ENCODE measurements at places on chromosomes 2 and 18. TPM values are rescaled to one million over a fixed set of nuclear protein-coding genes. Genes with fewer than 3 reads are reported as not detected.

The CNDP1 gene
- not detected for total RNA-seq

The NFATC1 gene
- 104 TPM for total RNA-seq

The DES gene
- not detected for total RNA-seq

The SLC19A3 gene
- total RNA-seq, result not detected

The TMEFF2 gene
- not detected for total RNA-seq

The CHRNA1 gene
- not detected for total RNA-seq

The PDE11A gene
- total RNA-seq, result 0.12 TPM

The ZBTB7C gene
- total RNA-seq, result not detected

The WDR35 gene
- total RNA-seq, result 6.2 TPM

The SIX3 gene
- not detected for total RNA-seq

The MBP gene
- total RNA-seq, result 47.0 TPM

The REG3G gene
- not detected for total RNA-seq

DNA sequence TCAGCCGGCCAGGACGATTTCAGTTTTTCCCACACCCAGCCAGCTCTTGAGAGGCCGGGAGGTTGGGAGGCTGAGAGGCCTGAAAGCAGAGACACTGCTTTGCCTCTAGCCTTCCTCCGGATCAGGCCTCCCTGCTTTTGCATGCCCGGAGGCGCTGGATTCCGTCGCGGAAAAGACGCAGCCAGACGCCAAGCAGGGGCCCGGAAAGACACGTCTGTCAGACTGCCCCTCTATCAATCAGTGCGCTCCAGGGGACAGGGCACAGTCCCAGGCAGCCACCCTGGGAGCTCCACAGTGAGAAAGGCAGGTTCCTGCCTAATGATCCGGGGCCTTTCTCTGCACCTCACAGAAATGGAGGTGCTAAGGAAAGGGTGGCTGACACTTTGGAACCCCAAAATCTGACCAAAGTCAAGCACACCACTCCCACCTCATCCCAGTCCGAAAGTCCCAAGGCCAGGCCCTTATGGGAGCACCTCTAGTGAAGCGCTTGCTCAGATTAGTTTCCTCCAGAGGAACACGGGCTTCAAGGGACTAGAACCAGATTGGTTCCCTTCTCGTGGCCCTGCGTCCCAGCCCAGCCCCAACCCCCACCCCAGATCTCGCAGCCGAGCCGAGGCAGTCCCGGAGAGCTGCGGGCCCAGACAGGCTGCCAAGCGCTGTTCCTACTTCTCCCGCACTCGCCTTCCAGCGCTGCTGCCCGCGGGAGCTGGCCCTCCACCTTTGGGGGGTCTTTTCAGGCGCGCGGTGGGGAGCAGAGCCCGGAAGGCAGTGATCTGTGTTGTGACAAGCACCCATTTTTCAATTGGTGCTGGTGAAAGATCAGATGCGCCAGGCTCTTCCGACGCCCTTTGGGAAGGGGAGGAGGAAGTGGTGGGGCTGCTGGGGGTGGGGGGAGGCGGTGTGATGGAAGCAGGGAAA, 5.0 kb downstream of the DLX1 start:
- DNase-seq, result peak; percentile 30

- no peak for DNase-seq
Measured at GRCh38 chr18:64659196-64659595, 510.3 kb upstream of the LINC00305 start.

- peak; percentile 23 for DNase-seq
Measured at GRCh38 chr18:44637210-44638033, 43.3 kb upstream of the SETBP1 start.

DNA sequence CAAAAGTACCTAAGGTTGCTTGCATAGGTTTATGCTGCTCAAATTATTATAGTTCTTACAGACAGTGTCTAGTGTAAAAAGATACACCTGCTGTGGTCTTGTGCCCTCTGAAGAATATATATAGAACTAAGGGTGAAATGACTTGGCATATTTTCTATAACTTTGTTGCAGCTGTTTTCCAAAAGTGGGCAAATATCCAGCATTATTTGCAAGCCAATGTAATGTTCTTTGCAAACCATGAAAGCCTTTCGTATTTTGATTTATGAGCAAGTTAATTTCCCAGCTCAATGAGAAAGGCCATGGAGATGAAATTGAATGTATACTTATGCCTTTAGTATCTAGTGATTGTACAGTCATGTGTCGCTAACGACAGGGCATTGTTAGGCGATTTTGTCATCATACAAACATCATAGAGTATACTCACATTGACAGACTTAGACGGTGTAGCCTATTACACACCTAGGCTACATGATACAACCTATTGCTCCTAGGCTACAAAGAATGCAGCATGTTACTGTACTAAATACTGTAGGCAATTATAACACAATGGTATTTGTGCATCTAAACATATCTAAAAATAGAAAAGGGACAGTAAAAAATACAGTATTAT, 116.3 kb downstream of the PLCL1 start:
- no peak for DNase-seq

DNA sequence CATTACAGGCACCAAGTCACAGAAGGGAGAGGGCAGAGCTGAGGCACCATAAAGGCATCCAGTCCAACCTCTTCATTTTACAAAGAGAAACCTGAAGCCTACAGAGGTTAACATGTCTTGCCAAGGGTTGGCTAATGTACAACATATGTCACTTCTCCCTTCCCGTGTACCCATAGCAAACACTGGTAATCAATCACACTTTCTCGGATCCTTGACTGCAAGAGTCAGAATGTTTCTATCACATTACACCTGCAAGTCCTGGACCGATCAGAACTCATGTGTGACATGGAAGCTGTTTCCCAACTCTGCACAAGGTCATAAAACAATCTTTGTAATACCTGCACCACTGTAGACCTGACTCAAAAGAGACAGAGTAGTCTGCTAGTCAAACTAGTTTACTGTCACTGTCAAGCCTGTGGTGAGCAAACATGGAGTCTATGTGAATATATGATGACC, 6.0 kb downstream of the ANKRD44 start:
- peak; percentile 56 for DNase-seq

- no peak for DNase-seq
Measured at GRCh38 chr2:20543469-20544152, 96.7 kb downstream of the RHOB start.

DNA sequence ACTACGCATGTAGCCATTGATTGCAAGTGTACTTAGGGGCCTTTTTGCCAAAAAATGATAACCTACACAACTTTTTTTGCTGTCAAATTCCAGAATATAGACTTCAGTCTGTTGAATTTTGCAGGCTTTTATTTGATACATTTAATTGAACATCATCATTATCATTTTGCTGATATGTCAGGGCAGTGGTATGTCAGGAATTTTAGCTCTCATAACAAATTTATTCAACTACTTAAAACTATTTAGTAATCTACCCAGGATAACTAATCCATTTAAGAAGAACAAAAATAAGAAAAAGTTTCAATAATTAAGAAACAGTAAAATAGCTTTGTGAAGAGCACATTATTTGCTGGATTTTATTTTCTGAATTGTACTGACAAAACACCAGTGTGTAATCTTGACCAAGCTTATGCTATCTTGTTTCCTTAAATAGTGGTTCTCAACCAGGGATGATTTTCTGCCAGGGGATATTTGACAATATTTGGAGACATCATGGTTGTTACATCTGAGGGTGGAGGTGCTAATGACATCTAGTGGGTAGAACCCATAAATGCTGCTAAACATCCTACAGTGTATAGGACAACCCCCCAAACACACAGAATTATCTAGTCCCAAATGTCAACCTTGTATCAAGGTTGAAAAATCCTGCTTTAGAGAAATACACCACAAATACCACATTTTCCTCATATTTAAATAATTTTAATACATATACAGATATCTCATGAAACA, 12.1 kb upstream of the TTN start:
- DNase-seq, result no peak

DNA sequence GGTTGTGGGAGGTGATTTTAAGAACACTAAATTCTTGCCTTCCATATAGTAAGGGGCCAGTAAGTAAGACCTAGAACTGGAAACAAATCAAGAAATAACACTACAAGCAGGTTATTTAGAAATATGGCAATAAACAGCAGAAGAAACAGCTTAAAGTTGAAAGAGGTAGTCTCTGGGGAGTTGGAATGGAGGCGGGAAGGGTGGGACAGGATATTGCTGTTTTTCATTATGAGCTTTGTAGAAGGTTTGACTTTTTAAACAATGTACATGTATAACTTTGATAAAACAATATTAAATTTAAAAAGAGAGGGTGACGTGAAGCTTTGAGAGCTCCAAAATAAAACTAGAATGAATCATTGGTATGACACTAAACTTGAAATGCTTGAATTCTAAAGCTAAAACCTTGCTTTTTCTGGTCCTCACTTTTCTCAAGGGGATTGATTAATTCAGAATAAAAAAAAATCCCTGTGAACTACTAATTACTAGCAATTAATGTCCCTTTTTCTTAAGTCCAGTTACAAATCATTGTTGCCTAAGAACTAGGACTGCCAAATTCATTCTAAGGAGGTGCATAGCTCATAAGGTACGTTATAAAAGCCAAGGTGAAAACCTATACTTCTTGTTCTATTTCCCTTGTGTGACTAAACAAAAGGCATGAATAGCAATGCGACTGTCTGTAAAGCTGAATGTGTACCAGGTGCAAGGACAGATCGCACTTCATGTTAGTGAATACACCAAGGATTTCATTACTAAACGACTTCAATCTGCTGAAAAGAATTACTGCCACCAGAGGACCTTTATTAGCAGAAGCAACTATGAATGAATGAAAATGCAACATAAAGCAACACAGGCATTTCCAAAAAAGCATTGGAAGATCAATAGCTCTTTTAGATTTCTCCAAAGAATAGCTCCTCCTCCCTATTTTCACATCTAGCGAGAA, 177.5 kb downstream of the RBM43 start:
- DNase-seq, result no peak

DNA sequence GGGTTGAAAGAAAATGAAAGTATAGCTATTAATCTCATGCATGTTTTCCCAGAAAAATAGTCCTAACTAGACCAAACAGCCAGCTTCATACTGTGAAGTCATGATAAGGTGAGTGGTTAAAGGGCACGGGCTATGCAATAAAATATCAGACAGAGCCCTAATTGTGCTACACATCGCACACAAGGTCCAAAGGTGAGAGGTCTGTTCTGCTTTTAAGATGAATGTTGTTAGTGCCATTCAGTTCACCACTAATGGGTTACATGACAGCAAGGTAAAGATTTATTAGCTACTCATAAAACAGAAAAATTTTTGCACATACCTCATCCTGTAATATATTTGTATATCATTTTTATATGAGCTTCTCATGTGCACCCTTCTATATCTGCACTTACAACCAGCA, 105.0 kb upstream of the STK17B start:
- no peak for DNase-seq

DNA sequence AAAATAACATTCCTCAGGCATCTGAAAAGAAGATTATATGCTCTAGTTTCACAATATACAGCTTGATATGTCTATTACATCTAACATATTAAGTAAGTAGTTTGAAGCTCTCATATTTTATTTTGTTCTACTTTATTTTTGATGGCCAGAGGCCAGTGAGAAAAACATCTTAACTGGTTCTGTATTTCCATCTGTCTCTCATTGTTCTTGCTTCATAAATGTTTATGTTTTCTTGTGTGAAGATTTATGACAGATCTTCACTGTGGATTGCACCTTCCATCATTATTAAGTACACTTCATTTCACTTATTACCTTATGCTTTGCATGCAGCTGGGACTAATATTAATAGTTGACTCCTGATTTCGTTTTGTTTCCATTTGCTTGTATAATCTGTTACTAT, 511.2 kb downstream of the TSN start:
- no peak for DNase-seq

- no peak for DNase-seq
Measured at GRCh38 chr2:52269696-52270485, 1238.0 kb upstream of the NRXN1 start.

- no peak for DNase-seq
Measured at GRCh38 chr18:22839340-22839821, 93.7 kb upstream of the RBBP8 start.

DNA sequence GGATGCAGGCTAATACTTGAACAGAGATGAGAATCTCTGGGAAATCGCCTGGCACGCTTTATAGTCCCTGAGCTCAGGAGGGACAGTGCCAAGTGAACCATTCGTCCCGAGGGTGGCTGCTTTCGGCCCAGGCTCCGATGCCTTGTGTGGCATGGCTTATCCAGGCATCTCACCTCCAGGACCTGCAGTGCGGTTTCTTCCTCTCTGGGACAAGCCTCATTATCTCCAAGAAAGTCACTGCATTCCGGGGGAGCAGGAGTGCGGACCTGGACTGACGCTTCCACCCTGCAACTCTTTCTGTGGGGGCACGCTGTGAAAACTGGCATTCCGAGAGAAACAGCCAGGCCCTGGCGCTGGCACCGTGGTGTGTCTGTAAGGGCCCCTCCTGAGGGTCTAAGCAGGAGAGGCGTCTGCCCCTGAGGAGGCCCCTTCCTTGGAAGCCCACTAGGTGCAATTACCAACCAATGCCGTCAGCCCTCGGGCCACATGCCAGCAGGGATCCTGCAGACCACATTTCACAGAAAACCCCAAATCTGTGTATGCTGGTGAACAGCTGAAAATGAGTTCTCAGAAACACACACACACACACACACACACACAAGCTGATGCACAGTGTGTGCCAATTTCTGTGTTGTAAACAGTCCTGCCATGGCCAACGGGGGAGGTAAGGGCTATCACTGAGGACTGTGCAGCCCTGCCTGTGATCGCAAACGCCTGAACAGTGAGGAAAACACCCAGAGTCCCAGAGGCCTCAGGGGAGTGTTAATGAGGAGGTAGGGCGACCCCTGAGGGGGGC, 351.9 kb upstream of the SALL3 start:
- DNase-seq, result no peak

DNA sequence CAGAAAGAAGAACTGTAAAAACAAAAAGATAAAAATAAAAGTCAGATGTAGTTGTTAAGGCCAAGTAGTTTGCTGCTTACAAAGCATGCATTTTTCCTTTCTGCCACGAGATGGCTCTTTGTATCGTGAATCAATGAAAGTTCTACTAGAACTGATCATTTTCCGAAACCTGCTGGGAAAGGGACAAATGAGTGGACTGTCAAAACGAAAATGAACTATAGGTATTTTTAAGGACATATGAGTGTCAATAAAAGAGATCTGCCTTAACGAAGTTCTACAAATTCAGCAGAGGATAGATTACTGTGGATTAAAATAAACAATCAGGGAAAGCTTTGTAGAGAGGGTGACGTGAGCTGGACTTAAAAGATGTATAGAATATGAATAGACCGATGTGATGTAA, 15.0 kb upstream of the ELOA2 start:
- peak; percentile 10 for DNase-seq

GRCh38 chr2:64631771-64632170, 21.9 kb downstream of the SERTAD2 start:
- no peak for DNase-seq

- DNase-seq, result peak; percentile 57
Measured at GRCh38 chr2:134657650-134658250, 61.0 kb downstream of the TMEM163 start.

DNA sequence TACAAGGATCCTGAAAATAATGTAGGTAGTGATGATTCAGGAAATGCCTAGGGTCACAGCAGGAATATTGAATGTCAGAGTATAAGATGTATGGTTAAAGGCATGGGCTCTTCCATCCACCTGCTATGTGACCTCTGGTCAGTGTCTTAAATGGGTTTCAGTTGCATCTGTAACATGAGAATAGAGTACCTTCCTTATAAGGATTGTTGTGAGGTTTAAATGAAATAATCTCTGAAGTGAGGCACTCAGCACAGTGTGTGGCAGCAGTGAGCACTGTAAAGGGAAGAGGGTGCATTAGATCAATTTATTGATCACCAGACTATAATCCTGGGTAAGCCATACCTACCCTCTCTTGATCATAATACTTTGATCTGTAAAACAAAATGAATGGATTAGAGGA, 319.1 kb downstream of the SLC4A3 start:
- no peak for DNase-seq

- DNase-seq, result no peak
Measured at GRCh38 chr2:120561379-120562035, 174.2 kb upstream of the GLI2 start.

Measured in activated CD4-positive, alpha-beta T cell treated with anti-CD3 and anti-CD28 coated beads for 36 hours (primary cell).